ENCODE measurements at places on chromosomes 3 and 15.
A peak's percentile ranks its signal among the peaks of the same experiment; 100 is the strongest.

GRCh38 chr15:85499371-85499887, 119.0 kb downstream of the AKAP13 start:
- no peak for DNase-seq

- no peak for DNase-seq
These were observed 113.5 kb downstream of the RAB11A start for GRCh38 chr15:65982627-65983322.

GRCh38 chr3:8882171-8882593, 81.1 kb downstream of the RAD18 start:
- DNase-seq: no peak

DNA sequence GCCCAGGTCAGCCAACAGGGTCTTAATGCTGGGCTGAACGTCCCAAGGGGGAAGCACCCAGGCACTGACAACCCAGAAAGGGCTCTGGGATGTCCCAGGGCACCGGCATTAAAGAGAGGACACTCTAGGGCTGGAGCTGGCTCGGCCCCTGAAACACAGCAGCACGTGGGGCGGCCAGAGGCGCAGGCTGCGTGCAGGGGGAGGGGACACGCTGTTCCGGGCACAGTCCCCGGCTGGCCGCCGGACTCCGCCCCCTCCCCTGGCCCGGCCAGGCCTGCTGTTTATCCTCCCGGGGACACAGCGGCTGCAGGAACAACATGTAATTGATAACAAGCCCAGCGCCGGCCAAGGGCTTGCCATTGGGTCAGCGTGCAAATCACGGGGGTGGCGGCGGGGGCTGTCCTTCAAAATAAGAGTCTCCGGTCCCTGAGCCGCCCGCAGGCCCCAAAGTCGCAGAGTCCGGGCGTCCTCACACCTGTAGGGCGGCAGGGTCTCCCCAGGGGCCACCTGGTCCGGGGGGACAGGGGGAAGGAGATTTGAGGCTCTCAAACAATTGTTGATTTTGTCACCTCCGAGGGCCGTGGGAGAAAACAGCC, 1.3 kb downstream of the KLF15 start:
- peak; percentile 38 for DNase-seq

- no peak for DNase-seq
These were observed 149.6 kb downstream of the OPA1 start for GRCh38 chr3:193742628-193743027.

DNA sequence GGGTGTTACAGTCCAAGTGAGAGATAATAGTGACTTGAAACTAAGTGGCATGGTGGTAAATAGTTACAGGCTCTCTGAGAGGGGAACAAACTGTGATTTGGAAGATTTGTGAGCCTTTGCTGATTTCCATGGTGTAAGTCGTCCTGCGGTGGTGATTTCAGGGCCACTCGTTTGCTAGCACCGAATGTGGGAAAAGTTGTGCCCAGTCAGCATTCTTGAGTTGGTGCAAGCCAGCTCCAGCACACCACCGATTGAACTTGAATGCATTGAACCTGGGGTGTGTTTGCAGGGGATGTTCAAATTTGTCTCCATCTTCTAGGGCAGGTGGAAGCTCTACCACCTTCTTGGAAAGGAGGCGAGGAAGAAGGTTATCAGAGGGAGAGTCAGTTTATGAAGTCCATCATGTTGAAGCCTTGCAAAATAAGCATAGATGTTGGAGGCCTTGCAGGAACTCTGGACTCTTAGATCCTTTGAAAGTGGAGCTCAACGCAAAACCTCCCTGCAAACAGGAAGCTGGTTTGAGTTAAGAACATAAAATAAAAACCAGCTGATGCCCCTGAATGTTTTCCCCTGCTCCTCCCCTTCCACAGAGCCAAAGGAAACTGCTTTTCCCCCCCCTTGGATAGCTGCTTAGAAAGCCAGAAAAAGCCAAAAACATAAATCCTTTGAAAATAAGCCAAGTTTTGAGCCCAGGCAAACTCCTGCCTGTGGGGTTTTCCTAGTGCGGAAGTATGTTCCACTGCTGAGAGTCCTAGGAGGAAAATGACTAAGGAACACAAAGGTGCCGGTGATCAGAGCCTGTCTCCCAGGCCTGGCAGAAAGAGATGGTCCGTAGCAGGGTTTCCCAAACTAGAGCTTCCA, 21.9 kb downstream of the MAPKBP1 start:
- peak; percentile 81 for DNase-seq

GRCh38 chr3:160135851-160136250, 89.4 kb upstream of the C3orf80 start:
- no peak for DNase-seq

DNA sequence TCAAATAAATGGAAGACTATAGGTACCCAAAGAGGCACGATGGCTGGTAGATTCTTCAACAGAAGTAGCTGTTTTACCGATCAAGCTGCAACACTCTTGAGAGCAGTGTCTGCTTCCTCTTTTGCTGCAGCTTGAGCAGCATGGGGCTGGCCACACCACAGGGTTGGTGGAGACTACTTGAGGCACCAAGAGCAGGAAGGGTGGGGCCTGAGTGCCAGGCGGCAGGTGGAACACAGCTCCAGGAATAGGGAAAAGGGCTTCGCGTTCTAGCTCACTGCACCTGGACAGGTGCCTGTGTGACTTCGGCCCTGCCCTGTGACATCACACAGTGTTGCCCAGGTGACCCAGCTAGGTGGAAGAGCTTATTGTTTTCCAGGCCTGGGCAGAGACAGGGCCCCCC, at the start of gene CCDC33:
CCDC33 (plus strand) TSS at position 365 of the 400 bp plus-strand sequence. CDS start 394 bp downstream, outside the sequence.
- no peak for DNase-seq

DNA sequence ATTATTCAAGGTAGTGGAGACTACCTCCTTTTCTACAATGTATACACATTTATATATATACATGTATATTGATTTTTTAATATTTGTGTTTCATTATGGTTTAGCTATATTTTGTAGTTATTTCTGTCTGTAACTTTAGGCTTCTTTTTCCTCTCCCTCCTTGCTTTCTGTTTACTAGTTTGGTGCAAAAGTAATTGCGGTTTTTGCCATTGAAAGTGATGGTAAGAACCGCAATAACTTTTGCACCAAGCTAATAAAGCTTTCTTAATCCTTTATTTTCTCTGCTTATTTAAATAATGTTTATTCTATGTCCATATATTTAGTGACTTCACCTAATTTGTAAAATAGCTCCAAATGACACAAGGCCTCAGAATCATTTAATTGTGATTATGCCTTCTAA, 195.3 kb upstream of the PLSCR5 start:
- DNase-seq: no peak

DNA sequence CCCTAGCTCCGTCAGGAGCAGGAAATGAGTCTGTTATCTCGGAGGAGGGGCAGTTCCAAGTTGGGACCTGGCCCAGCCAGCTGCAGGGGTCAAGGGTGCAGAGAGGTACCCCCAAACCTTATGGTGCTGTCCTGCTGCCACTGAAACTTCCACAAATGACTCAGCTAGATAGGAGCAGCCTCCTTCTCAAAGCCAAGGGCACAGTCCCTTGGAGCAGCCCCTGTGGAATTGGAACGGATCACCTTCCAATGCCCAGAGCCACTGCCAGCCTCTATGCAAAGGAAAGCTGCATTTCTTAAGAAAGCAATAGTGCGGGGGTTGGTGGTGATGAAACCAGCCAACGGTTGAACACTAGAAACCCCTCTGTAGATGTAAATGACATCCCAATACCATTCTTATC, 19.6 kb upstream of the LRRK1 start:
- DNase-seq: no peak

GRCh38 chr15:39172380-39173281, 408.2 kb upstream of the THBS1 start:
- DNase-seq: peak; percentile 82

GRCh38 chr3:124777762-124778470, 47.7 kb downstream of the UMPS start:
- no peak for DNase-seq

DNA sequence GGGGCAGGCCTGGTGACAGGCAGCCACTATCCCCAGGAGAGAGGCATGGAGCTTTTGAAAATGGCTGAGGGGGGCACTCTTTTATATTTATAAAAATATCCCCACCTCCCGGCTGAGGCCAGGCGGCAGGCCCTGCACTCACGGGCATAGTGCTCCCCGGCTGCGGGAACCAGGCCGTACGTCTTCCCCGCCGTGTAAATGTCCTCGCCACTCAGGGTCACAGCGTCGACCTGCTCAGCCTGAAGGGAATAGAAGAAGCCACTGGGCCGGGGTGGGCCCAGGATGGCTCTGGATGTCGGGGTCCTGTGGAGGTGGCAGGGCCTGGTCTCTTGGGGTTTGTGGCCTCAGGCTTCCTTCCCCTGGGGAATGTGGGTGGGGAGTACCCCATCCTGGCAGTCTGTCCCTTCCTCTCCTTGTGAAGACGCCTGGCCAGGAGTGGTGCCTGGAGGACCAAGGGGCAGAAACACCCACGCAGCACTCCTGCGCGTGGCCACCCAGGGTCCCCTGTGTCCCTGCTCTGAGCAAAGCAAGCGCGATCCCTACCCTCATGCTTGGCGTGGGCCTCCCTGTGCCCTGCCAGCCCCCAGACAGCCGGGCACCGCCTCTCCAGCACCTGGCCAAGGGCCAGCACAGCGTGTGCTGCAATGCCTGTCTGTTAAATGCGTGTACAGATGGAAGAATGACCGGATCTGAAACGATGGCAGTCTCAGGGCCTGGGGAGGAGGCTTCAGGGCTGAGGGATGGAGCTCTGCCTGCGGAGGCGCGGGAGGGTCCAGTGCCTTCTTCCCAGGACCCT, 18.9 kb downstream of the MELTF start:
- DNase-seq: no peak

- DNase-seq: no peak
These were observed 228.0 kb downstream of the UACA start for GRCh38 chr15:70535071-70535954.

- DNase-seq: peak; percentile 51
These were observed 5.0 kb downstream of the CD47 start for GRCh38 chr3:108085810-108086350.

- peak; percentile 69 for DNase-seq
These were observed 11.9 kb downstream of the CA12 start for GRCh38 chr15:63369781-63370180.

DNA sequence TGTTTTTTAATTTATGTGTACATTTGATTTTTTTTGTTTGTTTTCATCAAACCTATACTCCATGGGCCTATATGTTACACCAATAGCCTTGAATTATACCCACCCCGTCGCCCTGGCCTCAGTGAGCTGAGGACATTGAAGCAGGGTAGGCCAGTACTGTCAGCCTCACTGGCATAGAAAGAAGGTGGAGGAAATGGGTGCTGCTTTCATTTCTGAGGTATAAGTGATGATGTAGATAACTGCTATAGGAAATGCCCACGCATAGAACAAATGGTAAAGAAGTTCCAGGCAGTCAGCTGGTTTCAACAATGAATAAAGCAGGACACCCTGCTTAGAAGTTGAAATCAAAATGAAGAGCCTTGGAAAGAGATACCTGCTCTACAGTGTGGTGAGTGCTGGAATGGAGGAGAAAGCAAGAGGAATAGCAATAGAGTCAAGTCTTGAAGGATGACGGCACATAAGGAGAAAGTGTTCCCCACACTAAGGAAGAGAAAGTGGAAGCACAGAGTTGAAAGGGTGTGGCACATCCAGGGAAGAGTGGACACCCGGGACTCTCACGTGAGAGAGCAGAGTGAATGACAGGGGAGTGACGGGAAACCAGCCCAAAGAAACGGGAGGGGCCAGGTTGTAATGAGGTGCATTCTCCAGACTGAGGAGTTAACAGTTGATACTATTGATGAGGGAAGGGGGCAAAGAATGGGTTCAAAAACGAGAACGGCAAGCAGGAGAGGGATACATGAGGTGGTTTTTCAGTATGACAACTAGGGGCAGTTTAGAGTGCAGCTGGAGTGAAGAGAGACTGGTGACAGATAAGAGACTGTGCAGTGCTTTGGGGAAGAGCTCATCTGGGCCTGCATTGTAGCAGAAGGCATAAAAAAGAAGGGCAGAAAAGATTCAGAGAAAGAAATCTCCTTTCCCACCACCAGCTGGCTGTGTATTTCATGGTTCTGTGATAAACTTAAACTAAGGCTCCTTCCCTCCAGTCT, 70.5 kb downstream of the KLHL25 start:
- DNase-seq: no peak

Measured in fibroblast of skin of scalp (primary cell).